Stimulated activated naive CD4-positive, alpha-beta T cell treated with Interleukin-2 at 50 U/mL for 16 hours (primary cell): ENCODE measurements at places on chromosomes 5 and 9.

DNA sequence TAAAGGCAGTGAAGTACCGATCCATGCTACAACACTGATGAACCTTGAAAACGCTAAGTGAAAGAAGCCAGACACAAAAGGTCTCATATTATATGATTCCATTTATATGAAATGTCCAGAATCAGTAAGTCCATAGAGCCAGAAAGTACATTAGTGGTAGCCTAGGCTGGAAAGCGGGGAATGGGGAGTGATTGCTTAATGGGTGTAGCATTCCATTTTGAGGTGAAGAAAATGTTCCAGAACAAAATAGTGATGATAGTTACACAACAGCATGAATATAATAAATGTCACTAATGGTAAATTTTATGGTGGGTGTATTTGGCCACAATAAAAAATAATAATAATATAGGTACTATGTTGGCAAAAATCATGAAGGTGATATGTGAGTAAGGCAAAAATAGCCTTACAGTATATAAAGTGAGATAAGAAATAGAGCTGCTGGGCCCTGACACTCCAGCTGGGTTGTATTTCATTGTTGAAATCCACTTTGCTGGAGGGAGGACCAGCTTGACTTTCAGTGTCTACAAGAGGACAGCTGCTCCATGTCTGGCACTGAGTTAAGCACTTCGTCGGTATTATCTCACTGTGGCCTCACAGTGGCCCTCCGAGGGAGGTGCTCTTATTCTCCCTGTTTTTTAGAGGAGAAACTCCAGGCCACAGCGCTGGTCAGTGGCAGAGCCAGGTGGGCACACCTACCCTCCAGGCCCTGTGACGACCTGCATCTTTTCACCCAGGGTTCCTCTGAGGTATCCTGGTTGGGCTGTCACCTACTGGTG lies 22.4 kb upstream of the ANGPTL2 start:
- DNase-seq = no peak

- DNase-seq = no peak
Observed at GRCh38 chr9:127185181-127185580, 62.7 kb upstream of the ANGPTL2 start.

DNA sequence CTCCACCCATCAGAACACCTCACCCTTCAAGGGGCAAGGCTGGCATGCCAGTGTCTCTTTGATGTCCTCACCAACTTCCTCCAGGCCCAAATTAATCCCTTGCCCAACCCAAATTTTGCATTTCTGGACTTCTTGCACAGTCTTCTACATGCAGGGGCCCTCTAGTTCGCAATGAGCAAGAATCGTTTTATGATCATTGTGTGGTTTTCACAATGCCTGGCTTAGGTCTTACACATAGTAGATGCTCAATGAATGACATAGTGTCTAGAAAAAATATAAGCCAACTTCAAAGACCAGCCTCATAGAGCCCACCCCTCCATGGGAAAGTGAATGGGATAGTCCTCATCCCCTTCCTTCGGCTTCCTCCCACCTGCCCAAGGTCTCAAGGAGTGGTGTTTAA lies 9.8 kb upstream of the ESM1 start:
- no peak for DNase-seq

- DNase-seq = no peak
Observed at GRCh38 chr9:33619666-33620404, 95.8 kb downstream of the ANKRD18B start.

DNA sequence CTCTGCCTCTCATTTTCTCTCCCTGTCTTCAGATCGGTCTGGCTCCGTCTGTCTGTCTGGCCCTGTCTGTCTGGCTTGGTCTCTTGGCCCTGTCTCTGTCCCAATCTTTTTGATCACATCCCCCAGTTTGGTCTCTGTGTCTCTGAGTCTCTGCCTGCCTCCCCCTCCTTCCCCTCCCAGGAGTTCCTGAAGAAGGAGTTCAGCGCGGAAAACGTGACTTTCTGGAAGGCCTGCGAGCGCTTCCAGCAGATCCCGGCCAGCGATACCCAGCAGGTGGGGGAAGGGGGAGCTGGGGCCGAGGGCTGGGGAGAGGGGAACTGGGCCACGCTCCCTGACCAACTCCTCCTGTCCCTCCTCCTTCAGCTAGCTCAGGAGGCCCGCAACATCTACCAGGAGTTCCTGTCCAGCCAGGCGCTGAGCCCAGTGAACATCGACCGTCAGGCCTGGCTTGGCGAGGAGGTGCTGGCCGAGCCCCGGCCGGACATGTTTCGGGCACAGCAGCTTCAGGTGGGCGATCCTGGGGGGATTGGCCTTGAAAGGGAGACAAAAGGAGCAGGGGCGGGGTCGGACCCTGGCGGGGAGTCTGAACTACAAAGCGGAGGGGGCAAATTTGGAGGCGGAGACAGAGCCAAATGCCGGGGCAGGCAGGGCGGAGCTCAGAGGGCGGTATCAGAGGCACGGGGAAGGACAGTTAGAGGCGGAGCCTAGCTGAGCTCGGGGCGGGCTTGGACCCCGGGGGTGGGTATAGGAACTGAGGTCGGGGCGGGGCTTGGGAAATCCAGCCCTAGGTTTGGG lies 9.0 kb downstream of the RGS14 start:
- no peak for DNase-seq
